CD4-positive, alpha-beta T cell treated with Interleukin-17A for 1 hour (primary cell): ENCODE measurements at places on chromosomes 12 and 14.

DNA sequence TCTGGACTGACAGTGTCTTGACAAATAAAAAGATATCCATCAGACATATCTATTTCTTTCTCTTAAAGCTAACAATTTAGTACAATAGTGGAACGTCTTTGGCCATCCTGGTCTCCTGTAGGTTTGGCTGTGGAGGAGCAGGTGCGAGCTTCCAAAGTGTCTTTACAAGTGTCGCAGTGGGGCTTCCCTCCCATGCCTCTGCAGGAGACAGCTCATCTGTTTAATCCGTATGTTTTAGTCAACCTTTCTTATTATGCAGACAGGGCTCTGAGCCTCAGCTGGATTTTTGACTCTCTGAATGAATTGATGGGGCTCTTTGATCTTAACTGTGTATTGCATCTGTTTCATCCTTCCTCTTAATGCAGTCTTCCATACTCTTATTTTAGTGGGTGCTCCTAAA, 57.5 kb downstream of the RMST start:
- no peak for DNase-seq

- no peak for DNase-seq
These were observed 18.2 kb upstream of the ITGA5 start for GRCh38 chr12:54437243-54437642.

- DNase-seq: no peak
These were observed 21.3 kb downstream of the CLEC2A start for GRCh38 chr12:9910716-9911421.

DNA sequence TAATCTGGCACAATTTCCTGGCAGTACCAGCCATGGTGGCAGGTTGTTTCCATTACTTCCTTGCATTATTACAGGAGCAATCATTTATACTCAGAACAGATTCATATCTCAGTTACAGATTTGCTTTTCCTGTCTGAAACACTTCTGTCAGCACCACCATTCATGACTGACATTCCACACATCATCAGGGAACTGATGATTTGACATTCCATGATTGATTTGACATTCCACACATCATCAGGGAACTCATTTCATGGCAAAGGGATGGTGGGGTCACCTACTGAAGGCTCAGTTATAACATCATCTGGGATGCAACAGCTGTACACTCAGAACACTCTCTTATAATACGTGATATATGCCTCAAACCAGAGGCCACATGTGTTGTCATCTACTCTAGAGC, 30.9 kb upstream of the RERGL start:
- no peak for DNase-seq

DNA sequence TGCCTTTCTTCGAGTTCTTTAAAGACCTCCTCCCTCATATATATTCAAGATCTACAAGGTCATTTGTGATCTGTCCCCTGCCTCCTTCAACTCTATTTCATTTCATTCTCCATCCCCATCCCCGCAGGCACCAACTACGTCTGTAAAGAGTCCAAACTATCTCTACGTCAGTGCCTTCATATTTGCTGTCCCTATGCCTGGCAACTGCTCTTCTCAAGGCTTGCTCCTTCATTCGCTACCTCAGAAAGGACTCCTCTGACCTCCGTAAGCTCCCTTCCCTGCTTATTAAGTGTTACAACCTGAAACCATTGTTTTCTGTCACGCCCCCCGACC, 650 bp downstream of the LLPH start:
- peak; percentile 10 for DNase-seq

GRCh38 chr14:76228138-76228537, 76.4 kb downstream of the GPATCH2L start:
- no peak for DNase-seq

GRCh38 chr12:24979329-24979728, 30.4 kb upstream of the BCAT1 start:
- DNase-seq: no peak

- no peak for DNase-seq
These were observed 68.8 kb upstream of the AMN start for GRCh38 chr14:102853648-102854047.

DNA sequence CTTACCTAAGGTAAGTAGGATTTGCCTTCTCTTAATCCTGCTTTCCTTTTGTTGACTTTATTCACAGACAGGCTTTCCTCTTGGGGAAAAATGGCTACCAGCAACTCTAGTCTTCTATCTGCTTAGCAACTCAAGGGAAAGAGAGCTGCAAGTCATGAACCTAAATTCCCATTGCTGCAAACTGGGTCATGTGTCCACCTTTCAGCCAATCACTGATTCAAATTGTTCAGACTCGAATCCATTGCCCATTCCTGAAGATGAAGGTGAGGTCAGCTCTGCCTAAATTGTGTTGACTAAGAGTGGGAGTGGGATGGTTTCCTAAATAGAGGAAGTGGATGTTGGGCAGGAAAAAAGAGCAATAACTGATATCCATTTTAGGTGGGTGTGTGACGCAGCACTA, 7.7 kb downstream of the FBXW8 start:
- DNase-seq: no peak

DNA sequence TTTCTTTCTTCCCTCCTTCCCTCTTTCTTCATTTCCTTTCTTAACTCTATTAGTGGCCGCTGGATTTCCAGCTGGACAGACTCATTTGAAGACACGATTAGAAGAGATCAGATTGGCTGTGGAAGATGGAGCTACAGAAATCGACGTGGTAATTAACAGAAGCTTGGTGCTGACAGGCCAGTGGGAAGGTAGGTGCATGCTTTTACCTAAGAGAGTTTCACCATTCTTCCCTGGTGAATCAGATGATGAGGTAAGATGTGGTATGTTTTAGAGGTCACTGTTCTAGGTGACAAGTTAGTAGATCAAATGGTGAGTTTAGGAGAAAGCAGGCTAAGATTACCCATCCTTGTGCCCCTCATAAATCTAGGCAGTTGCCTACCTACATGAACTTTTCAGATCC, 51.6 kb downstream of the DERA start:
- DNase-seq: no peak

DNA sequence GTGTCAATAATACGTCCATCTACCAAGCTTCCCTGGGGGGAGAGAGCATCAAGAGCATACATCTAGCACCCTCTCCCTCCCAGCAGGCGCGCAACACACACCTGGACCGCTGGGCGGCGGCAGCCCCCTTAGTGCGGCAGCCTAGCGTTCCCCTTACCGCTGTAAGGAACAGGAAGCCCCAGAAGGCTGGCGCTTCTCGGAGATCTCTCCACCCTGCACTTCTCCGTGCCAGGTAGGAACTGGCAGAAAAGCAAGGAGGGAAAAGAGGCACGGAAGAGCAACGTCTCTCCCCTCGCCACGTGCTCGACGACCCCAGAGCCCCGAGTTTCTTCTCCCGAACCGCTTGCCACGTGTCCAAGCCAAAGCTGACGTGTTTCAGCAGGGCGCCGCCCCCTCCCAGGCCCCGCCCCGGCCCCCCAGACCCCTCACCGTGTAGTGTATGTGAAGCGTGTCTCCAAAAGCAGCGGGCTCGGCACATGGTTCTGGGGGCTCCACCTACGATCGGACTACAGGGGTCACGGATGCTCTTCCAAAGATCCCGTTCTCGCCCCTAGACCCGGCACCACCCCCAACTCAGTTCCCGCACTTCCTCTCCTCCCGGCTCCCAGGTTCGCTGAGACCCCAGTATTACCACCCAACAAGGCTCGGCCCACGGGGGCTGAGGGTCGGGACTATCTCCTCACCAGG, 532 bp downstream of the FKBP11 start:
- DNase-seq: peak; percentile 85

- no peak for DNase-seq
These were observed 1.2 kb downstream of the KCNK10 start for GRCh38 chr14:88321692-88322503.

GRCh38 chr14:84323978-84324377, 1206.0 kb upstream of the FLRT2 start:
- DNase-seq: no peak

DNA sequence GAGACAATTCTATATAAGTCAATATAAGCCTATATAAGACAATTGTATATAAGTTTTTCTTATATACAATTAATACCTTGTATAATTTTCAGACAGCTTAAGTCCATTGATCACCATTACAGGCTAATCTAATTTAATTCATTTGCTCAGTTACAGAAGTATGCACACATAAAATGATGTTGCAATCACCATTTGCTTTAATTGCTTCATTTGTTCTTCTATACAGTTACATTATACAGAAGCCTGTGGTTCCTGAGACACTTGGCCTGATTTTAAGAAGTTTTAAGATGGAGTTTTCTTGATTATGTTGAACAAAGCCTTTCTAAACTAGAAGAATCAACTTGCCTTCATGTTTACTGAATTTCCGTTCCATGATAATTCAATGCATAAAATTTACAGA, 314.6 kb upstream of the PDE3A start:
- no peak for DNase-seq

DNA sequence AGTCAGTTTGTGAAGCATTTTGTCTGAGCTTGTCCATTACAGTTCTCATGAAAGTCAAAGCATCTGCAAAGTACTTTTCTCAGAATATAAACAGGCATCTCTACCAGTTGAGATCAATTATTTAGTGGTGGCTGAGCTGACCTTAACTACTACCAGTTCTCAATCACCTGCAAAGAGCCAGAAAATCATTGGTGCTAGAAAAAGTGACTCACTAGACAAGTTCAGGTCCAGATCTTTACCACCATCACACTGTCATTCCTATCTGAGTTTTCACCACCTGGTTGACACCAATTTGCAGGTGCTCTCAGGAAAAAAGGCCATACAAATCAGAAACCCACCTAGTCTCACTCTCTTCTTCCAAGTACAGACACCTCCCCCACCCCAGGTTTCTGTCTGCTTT, 33.3 kb downstream of the ITPR2 start:
- no peak for DNase-seq

- DNase-seq: no peak
These were observed 16.5 kb upstream of the YY1 start for GRCh38 chr14:100222224-100223093.

- no peak for DNase-seq
These were observed 49.8 kb downstream of the ADCK1 start for GRCh38 chr14:77849711-77850110.

- no peak for DNase-seq
These were observed 139.3 kb upstream of the PRMT8 start for GRCh38 chr12:3351731-3352130.

DNA sequence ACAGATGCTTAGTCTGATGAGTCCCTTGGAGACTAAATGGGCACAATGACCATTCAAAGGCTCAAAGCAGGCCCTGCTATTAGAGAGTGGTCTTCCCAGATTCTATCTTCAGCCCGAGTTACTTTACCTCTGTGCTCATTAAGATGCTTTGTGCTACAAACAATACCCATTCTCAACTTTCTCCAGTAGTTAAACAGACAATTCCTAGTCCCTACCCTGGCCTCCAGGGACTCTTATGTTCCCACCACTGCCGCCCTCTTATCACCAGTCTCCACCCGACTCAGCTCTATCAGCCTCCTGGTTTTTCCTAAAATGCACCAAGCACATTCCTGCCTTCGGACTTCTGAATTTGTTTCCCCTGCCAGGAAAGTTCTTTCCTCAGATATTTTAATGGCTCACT, 25.6 kb upstream of the GPHB5 start:
- DNase-seq: no peak

DNA sequence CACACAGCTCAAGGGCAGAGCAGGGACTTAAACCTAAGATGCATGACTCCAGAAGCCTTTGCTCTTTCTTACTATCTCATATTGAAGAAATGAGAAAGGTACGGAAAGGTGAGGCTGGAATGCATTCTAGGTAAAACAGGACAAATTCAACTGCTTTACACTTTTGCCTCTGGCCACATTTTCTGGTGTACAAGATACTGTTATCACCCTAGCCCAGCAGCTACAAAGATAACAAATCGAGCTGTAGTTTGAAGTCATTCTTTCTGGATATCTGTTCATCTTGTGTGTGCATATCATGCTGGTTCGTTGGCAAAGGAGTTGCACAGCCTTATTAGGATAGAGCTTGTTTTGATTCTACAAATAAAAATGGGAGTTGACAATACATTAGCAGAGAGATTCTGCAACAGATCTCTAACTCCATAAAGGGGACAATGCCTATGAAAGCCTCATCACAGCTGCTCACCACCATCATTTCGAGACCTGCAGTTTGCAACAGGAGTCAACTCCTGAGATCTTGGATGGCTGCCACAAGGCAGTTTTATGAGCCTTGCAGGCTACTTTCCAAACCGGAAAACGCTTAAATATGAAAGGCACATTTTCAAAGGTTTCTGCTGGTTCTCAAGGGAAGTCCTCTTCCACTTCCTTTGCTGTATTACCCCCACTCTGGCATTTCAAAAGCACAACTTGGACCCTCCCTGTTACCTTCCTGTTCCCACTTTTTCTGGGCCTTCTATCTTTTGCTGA, 64.9 kb downstream of the STXBP6 start:
- no peak for DNase-seq

- DNase-seq: no peak
These were observed 23.1 kb upstream of the KRT77 start for GRCh38 chr12:52726451-52726850.

- DNase-seq: no peak
These were observed 58.9 kb downstream of the BCL11B start for GRCh38 chr14:99213101-99213500.

DNA sequence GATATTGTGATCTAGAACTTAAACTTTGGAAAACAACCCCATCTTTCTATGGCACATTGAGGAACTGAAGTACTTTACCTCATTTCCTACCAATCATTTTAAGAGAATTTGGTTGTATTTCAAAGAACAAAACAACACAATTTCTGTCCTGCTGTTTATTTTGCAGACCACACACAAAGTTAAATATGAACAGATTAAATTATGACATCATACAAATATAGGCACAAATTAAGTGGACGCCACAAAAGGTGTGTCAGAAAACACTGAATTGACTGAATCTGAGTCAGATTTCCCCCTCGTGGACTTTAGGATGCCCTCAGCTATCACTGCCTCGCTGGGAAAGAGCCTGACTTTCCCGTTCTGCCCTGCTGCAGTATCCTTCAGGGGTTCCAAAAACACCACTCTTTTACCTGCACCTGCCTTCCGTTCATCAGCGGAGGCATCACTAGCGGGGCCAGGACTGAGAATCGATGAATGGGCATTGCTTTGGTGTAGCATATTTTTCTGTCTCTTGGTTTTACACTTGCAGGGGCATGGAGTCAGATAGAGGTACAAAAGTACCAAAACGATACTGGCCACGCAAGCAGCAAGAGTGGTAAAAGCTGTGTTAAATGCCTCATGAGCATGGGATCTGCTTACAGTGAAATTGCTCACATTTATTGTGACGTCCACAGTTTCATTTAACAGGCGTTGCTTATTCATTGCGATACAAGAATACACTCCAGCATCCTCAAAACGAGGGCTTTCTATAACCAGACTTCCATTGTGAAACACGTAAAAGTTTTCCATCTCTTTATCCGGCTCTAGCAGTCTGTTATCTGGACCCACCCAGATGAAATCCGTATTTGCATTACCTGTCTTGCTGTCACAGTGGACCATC, 2.0 kb upstream of the PCED1B start:
- DNase-seq: no peak
